ENCODE measurements at places on chromosomes 2 and 18. TPM values are rescaled to one million over a fixed set of nuclear protein-coding genes. Genes with fewer than 3 reads are reported as not detected.

SERPINB13 gene
- 1.7 TPM for total RNA-seq

FAM117B gene
- total RNA-seq = 16.5 TPM

CHRNA1 gene
- total RNA-seq = 6.3 TPM

LHCGR gene
- total RNA-seq = 5.6 TPM

DAPL1 gene
- total RNA-seq = not detected

NR4A2 gene
- total RNA-seq = 2.9 TPM

CNTNAP5 gene
- 1.8 TPM for total RNA-seq

MOCOS gene
- 0.95 TPM for total RNA-seq

SLC39A6 gene
- 92.3 TPM for total RNA-seq

HAAO gene
- 10.6 TPM for total RNA-seq

DTNA gene
- total RNA-seq = 31.7 TPM

RGPD6 gene
- total RNA-seq = 99.4 TPM

IL37 gene
- total RNA-seq = not detected

SLC35F5 gene
- total RNA-seq = 283 TPM

SLC8A1 gene
- 280 TPM for total RNA-seq

CABLES1 gene
- total RNA-seq = 14.6 TPM

GALR1 gene
- 1.1 TPM for total RNA-seq

SFTPB gene
- not detected for total RNA-seq

TSGA10 gene
- total RNA-seq = 12.2 TPM

HOXD8 gene
- total RNA-seq = 12.3 TPM

ALPP gene
- not detected for total RNA-seq

ASTL gene
- total RNA-seq = 0.85 TPM

Measured in urinary bladder (tissue), 4 donors.